ENCODE measurements at places on chromosomes 7 and 10. TPM values are rescaled to one million over a fixed set of nuclear protein-coding genes. Genes with fewer than 3 reads are reported as not detected.

Gene TASOR2
- total RNA-seq, result 57.2 TPM

GRCh38 chr10:100529475-100530298 is at the start of gene NDUFB8:
Gene NDUFB8, minus strand, starts transcription at chr10:100529871. Its CDS starts 20 bp downstream, at chr10:100529851.
- peak within 1 kb of the TSS; percentile 100 for H3K4me3 ChIP-seq
- no peaks in the 10 kb centered on the region for H3K36me3 ChIP-seq
- peak; percentile 94 for DNase-seq
- H3K27ac ChIP-seq, result peak within 1 kb of the TSS; percentile 89
- H3K27me3 ChIP-seq, result peaks cover 6% of the 10 kb centered on the region
- peaks cover 7% of the 10 kb centered on the region for H3K4me1 ChIP-seq

DNA sequence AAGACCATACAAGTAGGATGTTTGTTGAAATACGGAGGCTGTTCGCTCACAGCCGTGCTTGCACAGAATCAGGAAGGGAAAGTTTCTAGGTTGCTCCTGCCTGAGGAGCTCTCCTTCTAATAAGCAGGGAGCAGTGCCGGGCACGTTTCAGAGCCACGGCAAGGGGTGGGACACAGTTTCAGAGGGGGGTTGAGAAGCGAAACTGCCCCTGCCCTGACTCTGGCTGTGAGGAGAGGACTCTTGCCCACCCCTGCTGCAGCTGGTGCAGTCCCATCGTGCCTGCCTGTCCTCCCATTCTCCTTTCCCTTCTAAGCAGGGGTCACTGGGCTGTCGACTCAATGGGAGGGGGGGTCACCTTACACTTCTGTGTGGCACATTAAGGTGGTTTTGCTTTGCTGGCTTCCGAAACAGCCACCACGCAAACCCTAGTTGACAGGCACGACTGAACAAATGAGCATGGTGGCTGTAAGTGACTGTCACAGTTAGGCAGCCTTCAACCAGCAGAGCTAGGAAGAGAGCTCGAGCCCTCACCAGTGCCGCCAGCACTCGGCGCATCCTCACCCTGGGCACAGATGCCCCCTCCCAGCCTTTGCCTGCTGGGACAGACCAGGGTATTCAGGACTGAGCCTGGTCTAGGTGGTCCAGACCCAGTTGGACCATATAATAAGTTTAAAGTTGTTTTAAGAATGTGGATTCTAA is 37.5 kb downstream of the ZNF467 start:
- no peak overlapping the region for H3K27ac ChIP-seq
- DNase-seq, result no peak
- no peak overlapping the region for H3K4me3 ChIP-seq
- H3K27me3 ChIP-seq, result peaks cover 13% of the 10 kb centered on the region
- no peaks in the 10 kb centered on the region for H3K36me3 ChIP-seq
- H3K4me1 ChIP-seq, result no peaks in the 10 kb centered on the region

GRCh38 chr7:130894146-130894908 is 160.3 kb upstream of the KLF14 start:
- DNase-seq, result no peak
- H3K4me3 ChIP-seq, result no peak overlapping the region
- peaks cover 4% of the 10 kb centered on the region for H3K36me3 ChIP-seq
- H3K4me1 ChIP-seq, result peaks cover 28% of the 10 kb centered on the region
- H3K27ac ChIP-seq, result no peak overlapping the region

DNA sequence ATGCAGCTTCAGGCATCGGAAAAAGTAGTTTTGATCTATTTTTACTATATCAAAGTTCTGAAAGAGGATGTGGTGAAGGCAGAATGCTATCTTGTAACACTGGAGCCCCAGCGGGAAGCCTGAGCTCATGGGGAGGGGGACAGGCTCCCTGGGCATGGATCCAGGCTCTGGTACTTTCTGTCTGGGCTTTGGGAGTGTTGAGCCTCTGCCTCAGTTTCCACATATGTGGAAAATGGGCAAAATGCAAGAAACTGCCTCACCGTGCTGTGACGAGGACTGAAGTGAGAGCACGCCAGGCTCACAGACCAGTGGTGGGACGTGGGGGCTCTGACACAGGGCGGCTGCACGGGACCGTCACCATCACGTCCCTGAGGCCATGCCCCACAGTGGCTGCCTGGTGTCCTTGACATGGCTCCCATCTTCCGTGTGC is 182.9 kb upstream of the SHH start:
- no peak overlapping the region for H3K4me3 ChIP-seq
- peaks cover 6% of the 10 kb centered on the region for H3K27me3 ChIP-seq
- no peaks in the 10 kb centered on the region for H3K36me3 ChIP-seq
- no peaks in the 10 kb centered on the region for H3K4me1 ChIP-seq
- no peak for DNase-seq
- no peak overlapping the region for H3K27ac ChIP-seq

DNA sequence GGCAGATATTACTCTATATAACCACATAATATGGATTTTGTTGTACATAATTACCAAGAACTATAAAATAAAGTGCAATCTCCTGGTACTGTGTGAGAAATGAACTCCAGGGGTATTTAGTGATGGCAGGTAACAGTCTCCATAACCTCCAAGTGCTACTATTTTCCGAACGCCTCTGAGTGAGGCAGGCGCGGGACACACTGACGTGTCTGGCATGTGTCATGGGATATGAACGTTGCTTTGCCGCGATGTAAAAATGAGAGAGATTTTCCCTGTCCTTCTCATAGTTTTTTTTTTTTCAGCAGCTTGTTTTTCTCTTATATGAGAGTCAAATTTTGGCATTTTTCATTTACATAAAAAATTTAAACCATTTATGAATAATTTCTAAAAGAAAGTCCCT is 3.6 kb downstream of the ADARB2 start:
- no peaks in the 10 kb centered on the region for H3K36me3 ChIP-seq
- H3K4me1 ChIP-seq, result peaks cover 49% of the 10 kb centered on the region
- DNase-seq, result no peak
- no peak overlapping the region for H3K27ac ChIP-seq

- H3K36me3 ChIP-seq, result peaks cover 5% of the 10 kb centered on the region
- no peak for DNase-seq
- peak overlapping the region; percentile 23 for H3K4me3 ChIP-seq
- no peak overlapping the region for H3K27ac ChIP-seq
Measured at GRCh38 chr7:30986738-30987137, 23.0 kb downstream of the GHRHR start.

DNA sequence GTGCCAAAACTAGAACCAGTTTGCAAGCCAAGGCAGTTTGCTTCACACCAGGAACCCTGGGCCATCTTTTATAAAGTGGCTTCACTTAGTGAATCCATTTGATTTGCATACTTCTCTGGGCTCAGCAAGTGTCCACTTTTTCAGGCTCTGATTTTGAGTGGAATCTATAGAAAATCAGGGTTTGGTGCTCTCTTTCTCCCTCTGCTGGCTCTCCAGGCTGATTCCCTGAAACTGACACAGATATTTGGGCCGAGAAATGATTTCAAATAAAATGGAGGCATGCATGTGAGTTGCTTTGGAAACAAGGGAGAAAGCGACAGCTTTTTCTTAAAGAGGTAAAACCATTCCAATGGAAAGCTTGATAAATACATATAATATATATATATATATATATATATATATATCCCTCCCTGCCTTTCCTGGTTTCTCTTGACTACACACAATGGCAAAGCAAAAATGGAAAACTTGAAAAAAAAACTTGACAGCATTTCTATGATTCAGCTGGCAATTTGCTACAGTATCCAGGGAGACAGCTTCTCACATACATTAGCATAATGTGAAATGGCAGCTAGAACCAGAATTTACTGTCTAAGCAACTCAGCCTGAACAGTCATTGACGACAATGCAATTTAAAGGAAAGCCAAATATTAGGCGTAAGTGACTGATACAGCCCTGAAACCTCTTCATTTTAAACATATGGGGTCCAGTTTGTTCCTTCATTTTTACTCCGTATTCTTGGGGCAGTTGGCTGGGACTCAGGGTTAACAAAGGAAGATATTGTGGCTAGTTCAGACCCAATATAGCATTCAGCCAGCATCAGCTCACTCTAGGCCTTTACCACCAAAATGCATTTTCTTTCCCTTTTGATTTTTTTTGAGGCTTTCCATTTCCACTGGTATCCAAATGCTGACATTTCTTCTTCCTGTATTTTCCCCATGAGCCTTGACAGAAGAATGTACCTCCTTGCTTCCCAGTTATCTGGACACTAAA is 188.5 kb downstream of the TMEM178B start:
- no peaks in the 10 kb centered on the region for H3K27me3 ChIP-seq
- DNase-seq, result no peak
- peaks cover 1% of the 10 kb centered on the region for H3K4me1 ChIP-seq
- no peak overlapping the region for H3K27ac ChIP-seq
- H3K4me3 ChIP-seq, result no peak overlapping the region

Gene OR2A1
- total RNA-seq, result not detected

DNA sequence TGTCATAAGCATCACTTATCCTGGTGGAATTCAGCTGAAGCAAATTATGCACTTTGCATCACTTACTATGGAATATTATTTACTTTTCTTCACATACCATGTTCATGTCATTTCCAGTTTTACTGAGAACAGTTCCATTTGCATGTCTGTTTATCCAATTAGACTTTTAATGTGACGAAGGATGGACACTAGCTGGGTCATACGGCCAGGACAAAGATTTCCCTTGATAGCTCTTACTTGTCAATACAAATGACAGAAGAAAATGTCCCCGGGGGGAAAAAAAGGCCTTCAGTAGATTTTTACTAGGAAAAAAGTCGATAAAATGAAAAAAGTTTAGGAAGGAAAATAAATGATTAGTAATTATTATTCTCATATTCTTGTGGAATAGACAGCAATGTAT is 106.6 kb downstream of the RAPGEF5 start:
- peak overlapping the region; percentile 17 for H3K4me3 ChIP-seq
- peaks cover 15% of the 10 kb centered on the region for H3K36me3 ChIP-seq
- no peak overlapping the region for H3K27ac ChIP-seq
- no peak for DNase-seq
- peaks cover 5% of the 10 kb centered on the region for H3K27me3 ChIP-seq

GRCh38 chr7:112990624-112991023 is 96.0 kb downstream of the GPR85 start:
- no peaks in the 10 kb centered on the region for H3K27me3 ChIP-seq
- H3K4me3 ChIP-seq, result no peak overlapping the region
- H3K4me1 ChIP-seq, result no peaks in the 10 kb centered on the region
- DNase-seq, result no peak
- H3K36me3 ChIP-seq, result no peaks in the 10 kb centered on the region

DNA sequence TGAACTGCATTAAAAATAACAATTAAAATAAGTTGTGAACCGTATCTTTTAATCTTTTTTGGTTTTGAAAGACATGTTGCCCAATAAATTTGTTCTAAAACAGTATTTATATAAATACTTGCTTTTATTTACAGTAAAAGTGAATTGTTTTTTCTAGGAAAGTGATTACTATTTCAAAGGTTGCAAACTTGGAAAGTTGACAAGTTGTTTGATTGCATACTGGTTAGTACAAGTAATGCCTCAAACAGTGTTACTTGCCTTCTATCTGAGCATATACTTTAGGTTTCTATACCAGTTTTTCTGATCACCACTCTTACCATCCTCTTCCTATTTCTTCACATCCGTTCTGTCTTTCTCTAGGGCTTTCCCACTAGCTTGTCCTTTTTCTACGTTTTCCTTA is 212.6 kb downstream of the FOXP2 start:
- peaks cover 18% of the 10 kb centered on the region for H3K4me1 ChIP-seq
- no peak for DNase-seq
- no peak overlapping the region for H3K4me3 ChIP-seq
- H3K27ac ChIP-seq, result no peak overlapping the region
- H3K36me3 ChIP-seq, result no peaks in the 10 kb centered on the region

- no peak overlapping the region for H3K4me3 ChIP-seq
- H3K27me3 ChIP-seq, result peaks cover 4% of the 10 kb centered on the region
- DNase-seq, result no peak
- H3K27ac ChIP-seq, result no peak overlapping the region
- H3K4me1 ChIP-seq, result no peaks in the 10 kb centered on the region
- H3K36me3 ChIP-seq, result no peaks in the 10 kb centered on the region
Measured at GRCh38 chr10:50857579-50857978, 27.8 kb downstream of the A1CF start.

Gene RBM20
- 5.8 TPM for total RNA-seq

- H3K27ac ChIP-seq, result no peak overlapping the region
- H3K4me1 ChIP-seq, result no peaks in the 10 kb centered on the region
- H3K27me3 ChIP-seq, result no peaks in the 10 kb centered on the region
- H3K4me3 ChIP-seq, result no peak overlapping the region
- no peak for DNase-seq
Measured at GRCh38 chr7:34747176-34747781, 89.3 kb downstream of the NPSR1 start.

DNA sequence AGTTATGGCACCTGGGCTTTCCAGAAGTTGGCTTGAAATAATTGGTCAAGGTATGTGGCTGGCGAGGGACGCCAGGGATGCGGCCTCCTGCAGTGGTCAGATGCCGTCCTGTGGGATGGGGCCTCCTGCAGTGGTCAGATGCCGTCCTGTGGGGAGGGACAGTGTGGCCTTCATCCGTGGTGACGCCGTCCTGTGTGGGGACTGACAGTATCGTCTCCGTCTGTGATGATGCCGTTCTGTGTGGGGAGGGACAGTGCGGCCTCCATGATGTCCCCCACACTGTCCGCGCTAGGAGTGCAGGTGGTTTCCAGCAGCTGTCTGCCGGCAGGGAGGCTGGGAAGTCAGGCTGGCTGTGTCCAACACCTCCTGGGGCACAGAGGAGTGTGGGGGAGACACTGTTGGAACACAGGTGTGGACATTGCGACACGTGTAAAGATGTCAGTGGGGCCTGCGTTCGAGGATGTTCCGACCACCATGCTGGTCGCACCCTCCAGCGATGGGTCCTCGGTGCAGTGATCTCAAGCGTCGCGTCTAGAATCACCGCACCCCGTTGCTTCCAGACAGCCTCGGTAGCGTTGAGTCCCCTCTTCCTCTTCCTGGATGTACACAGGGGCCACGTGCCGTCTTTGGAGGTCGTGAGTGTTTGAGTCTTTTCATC is 52.6 kb downstream of the INPP5A start:
- no peak for DNase-seq
- H3K4me3 ChIP-seq, result no peak overlapping the region
- no peak overlapping the region for H3K27ac ChIP-seq

- no peaks in the 10 kb centered on the region for H3K36me3 ChIP-seq
- no peak overlapping the region for H3K27ac ChIP-seq
- no peak for DNase-seq
- no peak overlapping the region for H3K4me3 ChIP-seq
- H3K4me1 ChIP-seq, result no peaks in the 10 kb centered on the region
Measured at GRCh38 chr7:104267701-104268368, 60.0 kb upstream of the ORC5 start.

Gene VOPP1
- 30.6 TPM for total RNA-seq

DNA sequence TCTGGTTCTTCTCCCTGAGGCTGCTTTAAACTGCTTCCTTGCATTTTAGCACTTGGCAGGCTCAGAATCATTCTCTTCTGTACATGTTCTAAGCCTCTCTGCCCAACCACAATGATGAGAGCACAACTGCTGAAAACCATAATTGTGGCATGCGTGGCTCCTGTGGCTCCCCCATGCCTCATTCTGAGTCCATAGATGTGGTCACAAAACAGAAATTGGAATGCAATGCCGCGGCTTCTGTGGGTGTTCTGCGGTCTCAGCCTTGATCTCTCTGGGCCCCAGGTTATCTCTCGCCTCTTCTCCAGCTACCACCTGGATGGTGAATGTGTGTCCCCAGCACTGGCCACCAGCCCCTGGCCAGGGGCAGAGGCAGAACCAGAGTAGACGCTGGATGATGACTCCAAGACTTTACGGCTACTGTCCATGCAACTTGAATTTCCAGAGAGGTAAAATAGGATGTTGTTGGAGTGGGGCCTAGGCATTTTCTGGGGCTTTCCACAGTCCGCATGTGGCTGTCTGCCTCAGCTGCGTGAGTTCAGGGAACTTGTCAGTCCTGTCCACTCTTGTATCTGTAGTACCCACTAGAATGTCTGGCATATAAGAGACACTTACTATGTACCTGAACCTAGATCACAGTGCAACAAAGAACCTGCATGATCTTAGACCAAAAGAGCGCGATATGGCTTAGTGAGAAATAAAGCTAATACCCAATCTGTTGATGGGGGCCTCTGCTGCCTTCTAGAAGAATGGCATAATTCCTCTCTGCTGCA is 52.4 kb upstream of the ADRB1 start:
- no peaks in the 10 kb centered on the region for H3K4me1 ChIP-seq
- no peak overlapping the region for H3K27ac ChIP-seq
- no peak for DNase-seq
- peaks cover 3% of the 10 kb centered on the region for H3K27me3 ChIP-seq

Measured in glutamatergic neuron (in vitro differentiated cells).